ENCODE measurements at places on chromosomes 4 and X. TPM values are rescaled to one million over a fixed set of nuclear protein-coding genes. Genes with fewer than 3 reads are reported as not detected.

The GLOD5 gene
- total RNA-seq = not detected

The PPP4R3C gene
- not detected for total RNA-seq

The MXRA5 gene
- total RNA-seq = not detected

The MAB21L2 gene
- total RNA-seq = not detected

The TLR8 gene
- not detected for total RNA-seq

The SYN1 gene
- not detected for total RNA-seq

The EXOSC9 gene
- 42.7 TPM for total RNA-seq

The XKRX gene
- 2.6 TPM for total RNA-seq

The L1CAM gene
- 29.9 TPM for total RNA-seq

The FAM47E gene
- total RNA-seq = 0.78 TPM

The SETD7 gene
- total RNA-seq = 58.7 TPM

The ARR3 gene
- total RNA-seq = not detected

The SPATA4 gene
- total RNA-seq = not detected

The SPATA18 gene
- 4.1 TPM for total RNA-seq

The RHOXF1 gene
- not detected for total RNA-seq

The SLC34A2 gene
- total RNA-seq = not detected

The USP9X gene
- 109 TPM for total RNA-seq

The TRAM1L1 gene
- 4.2 TPM for total RNA-seq

The RBMX2 gene
- 46.8 TPM for total RNA-seq

The PRRG1 gene
- total RNA-seq = 23.1 TPM

The HPSE gene
- total RNA-seq = 4.8 TPM

The MSX1 gene
- total RNA-seq = 6.3 TPM

The TDO2 gene
- total RNA-seq = 17.6 TPM

The RNF113A gene
- total RNA-seq = 26.2 TPM

The DMRTC1 gene
- total RNA-seq = not detected

The ASB5 gene
- total RNA-seq = not detected

The P2RY4 gene
- not detected for total RNA-seq

The S100P gene
- 210 TPM for total RNA-seq

The CSAG2 gene
- total RNA-seq = not detected

The MAGEC3 gene
- total RNA-seq = not detected

The GIMD1 gene
- not detected for total RNA-seq

The TMPRSS11A gene
- not detected for total RNA-seq

The CXXC4 gene
- 0.03 TPM for total RNA-seq

The WNK3 gene
- total RNA-seq = 0.67 TPM

The PAGE3 gene
- not detected for total RNA-seq

The GDPD2 gene
- total RNA-seq = not detected

The CWH43 gene
- not detected for total RNA-seq

The RBM3 gene
- total RNA-seq = 352 TPM

The PRAF2 gene
- total RNA-seq = 11.1 TPM

The MAOB gene
- not detected for total RNA-seq

The ETDC gene
- total RNA-seq = not detected

The ZFYVE28 gene
- 10.0 TPM for total RNA-seq

The LNX1 gene
- not detected for total RNA-seq

The LRP2BP gene
- total RNA-seq = 0.27 TPM

The SEC24D gene
- 25.6 TPM for total RNA-seq

The IL2RG gene
- total RNA-seq = not detected

The ASMT gene
- total RNA-seq = not detected

The FGFR3 gene
- 0.62 TPM for total RNA-seq

The AREG gene
- total RNA-seq = 6.8 TPM

The ARHGEF38 gene
- total RNA-seq = 0.02 TPM

All from NCI-H460 (cell line).